Hematopoietic multipotent progenitor cell treated with erythropoietin and hydrocortisone succinate and interleukin-3 and kit ligand, for 6 days (in vitro differentiated cells): ENCODE measurements at places on chromosomes 1 and 21.

DNA sequence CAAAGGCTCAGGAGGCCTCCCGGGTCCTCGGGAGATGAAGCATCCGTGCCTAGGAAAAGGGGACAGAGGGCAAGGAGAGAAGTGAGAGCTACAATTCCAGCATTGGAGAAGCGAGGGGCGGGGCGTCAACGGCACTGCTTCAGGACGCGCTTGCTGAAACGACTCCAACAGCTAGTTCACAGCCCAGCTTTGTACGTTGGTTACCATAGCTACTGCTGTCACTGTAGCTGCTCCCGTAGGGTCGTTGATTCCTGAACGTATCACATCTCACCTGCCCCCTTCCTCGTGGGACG, 63.1 kb downstream of the TOR1AIP2 start:
- DNase-seq = no peak

- DNase-seq = no peak
These were observed 261.3 kb downstream of the DISC1 start for GRCh38 chr1:231887866-231888265.

- no peak for DNase-seq
These were observed 123.9 kb upstream of the TMPRSS2 start for GRCh38 chr21:41631564-41632461.

DNA sequence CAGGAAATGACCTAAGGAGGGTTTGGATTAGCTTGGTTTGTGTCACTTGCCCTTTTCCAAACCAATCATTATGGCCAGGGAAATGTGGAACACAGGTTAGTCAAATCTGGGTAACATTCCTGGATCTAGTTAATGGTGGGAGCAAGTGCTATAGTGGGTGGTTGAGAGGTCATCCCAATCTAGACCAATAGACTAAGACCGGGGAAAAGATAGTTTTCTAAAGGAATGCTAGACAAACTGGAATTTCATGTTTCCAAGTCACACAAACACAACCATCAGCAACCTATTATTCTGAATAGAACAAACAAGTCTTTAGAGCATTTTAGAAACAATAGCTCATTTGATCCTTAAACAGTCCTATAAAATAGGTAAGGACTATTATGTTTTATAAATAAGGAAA, 4.3 kb upstream of the MAN1A2 start:
- DNase-seq = no peak

DNA sequence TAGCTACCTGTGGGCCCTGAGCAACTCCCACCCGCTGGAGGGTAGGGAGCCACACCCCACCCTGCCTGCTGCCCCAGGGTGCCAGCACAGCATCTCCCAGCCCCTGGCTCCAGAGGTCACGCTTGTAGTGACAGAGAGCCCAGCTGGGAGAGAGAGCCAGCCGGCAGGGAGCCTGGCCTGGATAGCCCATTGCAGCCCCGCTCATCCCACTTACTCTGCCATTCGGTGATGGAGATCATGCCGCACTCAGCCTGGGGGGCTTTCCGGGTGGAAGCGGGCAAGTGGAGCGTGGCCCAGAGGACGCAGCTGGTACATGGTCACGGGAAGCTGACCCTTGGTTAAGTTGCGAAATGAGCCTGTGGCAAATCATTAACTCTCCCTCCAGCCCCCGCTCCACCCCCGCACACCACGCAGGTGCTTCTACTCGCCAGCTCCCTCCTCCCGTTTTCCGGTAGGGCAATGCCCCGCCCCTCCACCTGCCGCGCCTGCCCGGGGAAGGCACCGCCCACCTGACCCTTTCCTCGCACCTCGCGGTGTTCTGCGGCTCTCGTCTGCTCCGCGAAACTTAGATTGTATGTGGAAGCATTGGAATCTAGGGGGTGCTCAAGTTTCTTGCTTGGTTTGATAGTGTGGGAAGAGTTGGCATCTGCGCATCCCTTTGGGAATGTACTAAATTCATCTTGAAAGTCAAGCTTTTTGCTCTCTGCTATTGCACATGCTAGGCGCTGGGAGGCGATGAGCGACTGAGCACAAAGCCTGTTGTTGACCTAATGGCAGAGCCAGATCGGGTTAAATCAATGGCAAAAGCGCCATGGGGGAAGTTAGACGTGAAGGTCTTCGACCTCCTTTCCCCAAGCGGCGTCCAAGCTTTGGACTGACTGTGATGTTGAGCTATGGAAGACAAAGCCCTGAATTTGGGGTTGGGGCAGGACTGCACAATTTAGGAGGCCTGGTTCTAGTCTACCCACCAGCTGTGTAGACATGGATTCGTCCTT, at the start of gene GOLT1A:
GOLT1A (minus strand) TSS at position 321 of the 995 bp plus-strand sequence; CDS start at position 239, 82 bp downstream.
- DNase-seq = peak; percentile 83

DNA sequence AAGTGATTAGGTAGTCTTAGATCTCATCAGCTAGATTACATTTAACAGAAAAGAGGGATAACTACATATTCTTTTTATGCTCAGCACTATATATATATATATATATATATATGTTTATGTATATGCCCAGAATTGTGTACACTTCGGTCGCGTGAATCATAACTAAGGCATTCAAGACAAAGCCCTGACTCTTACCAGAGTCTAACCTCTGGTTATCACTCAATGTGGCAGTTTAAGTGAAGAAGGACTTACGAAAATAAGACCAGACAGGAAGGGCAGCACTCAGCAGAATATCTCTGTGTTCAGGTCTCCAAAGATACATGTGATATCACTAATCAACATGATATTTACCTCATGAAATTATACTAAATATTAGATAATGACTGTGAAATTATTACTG, 1326.7 kb downstream of the MRPL39 start:
- no peak for DNase-seq

DNA sequence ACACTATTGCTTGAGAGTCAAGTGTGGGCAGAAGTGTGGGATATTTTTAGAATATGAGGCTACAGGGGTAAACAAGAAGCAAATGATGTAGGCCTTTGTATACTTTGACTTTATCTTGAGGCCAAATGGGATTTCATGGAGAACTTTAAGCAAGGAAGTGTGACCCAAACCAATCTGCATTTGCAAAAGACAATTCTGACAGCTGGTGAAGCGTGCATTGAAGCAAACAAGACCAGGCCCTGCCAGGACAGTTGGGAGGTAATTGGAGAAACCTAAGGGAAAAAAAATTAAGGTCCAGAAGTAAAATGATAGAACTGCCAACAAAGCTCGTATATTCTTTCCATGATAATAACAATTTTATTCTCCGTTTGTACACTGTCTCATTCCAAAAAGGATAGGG, 168.3 kb downstream of the TM2D1 start:
- no peak for DNase-seq

GRCh38 chr21:36480618-36481017, 696 bp upstream of the CLDN14 start:
- no peak for DNase-seq

GRCh38 chr1:101238031-101238628, 1.3 kb downstream of the S1PR1 start:
- DNase-seq = no peak

DNA sequence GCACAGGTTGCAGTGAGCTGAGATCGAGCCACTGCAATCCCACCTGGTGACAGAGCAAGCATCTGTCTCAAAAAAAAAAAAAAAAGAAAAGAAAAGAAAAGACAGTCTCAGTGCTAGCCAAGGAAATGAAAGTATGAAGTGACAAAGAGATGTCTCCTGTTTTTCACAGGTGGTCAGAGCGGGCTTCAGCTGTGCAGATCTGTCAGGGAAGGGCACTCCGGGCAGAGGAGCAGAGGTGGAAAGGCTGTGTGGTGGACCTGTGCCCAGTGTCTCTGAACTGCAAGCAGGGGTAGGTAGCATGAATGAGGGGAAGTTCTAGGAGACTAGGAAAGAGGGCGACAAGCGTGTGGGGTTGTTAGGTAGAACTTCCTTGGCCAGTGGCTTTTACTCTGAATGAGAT, 67.5 kb downstream of the CD247 start:
- DNase-seq = no peak

- DNase-seq = peak; percentile 73
These were observed 114.1 kb downstream of the LHX4 start for GRCh38 chr1:180343921-180344769.

- DNase-seq = no peak
These were observed 200.4 kb downstream of the DNM3 start for GRCh38 chr1:172041742-172042141.

DNA sequence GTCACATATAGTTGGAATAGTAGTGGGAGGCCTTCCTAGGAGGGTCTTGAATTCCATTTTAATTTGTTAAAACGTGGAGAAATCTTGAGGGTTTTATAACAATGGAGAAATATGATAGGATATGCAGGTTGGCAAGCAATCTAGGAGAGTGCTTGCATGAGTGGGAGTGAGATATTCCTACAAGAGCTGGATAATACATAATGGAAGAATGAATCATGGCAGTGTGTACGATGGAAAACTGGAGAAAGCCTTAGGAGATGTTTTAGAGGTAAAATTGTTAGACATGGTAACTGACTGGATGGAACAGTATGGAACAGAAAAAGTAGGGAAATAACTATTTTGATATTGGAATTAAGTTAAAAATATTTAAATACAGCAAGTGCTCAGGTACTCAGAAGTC, 352.4 kb downstream of the PTBP2 start:
- no peak for DNase-seq

- no peak for DNase-seq
These were observed 36.0 kb downstream of the XCL2 start for GRCh38 chr1:168507828-168508227.

DNA sequence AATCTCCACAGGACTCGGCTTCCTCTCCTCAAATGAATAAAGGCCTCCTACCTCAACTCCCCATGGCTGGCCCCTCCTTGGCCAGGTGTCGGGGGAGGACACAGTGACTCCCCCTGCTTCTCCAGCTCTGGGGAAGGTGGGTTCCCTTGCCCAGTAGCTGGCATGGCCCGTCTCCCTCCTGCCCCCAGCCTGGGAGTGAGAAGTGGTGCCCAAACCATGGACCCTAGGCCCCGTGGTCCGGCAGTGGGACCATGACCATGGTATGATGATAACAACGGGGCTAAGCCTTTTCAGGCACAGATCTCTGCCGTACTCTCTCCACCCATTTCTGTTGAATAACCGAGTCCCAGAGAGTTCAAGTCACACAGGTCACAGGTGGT, 11.2 kb downstream of the PLA2G2F start:
- no peak for DNase-seq

DNA sequence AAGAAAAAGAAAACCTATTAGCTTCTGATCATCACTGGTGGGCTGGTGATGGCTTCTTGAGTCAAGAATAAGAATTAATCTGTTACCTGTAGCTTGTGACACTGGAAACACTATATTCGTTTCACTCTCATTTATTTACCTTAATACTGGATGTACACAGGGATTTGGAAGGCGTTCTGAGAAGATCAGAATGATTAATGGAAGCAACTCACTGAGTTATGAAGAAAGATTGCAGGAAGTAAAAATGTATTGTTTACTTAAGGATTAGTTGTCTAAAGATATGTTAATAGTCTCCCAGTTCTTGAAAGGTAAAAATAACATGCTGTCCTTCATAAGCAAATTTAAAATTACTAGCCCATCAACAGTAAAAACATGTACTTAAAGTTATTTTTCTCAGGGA, 644.9 kb upstream of the NCAM2 start:
- no peak for DNase-seq

DNA sequence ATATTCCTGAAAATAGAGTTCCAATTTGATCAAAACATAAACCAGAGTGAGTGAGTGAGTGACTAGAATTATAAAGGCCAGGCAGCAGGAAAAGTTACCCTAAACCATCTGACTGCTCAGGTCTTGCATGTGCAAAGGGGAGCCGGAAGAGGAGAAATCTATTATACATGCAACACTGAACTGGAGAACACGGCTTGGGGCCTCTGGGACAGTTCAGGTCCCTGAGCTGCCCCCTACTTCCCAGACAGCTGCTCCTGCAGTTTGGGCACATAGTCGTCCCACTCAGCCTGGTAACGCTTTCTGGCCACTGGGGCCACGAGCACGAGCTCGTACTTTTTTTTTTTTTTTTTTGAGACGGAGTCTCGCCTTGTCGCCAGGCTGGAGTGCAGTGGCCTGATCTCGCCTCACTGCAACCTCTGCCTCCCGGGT, 40.1 kb downstream of the PTPRC start:
- no peak for DNase-seq

DNA sequence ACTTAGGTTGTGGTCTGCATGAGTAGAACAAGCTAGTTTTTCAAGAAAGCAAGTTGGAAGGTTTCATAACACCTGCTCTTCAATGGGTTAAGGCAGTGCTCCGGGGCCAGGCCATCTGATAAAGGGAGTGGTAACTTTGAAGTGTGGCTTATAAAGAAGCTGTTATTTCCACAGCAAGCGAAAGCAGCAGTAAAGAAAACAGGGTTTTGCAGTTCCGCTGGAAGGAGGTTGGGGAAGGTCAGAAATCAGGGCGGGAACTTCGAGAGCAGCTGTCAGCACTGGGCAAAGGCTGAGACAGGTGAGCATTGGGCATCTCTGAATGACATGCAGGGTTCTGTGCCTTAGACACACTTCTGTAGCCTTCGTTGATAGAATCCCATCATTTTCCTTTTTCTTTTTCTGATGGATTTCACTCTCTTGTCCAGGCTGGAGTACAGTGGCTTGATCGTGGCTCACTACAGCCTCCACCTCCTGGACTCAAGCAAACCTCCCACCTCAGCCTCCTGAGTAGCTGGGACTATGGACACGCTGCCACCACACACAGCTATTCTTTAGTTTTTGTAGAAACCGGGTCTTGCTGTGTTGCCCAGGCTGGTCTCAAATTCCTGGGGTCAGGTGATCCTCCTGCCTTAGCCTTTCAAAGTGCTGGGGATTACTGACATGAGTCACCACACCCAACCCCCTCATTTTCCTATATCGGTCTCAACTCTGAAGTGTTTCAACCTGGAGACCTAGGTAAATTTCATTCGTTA, 20.5 kb downstream of the TMEM51 start:
- DNase-seq = peak; percentile 29

GRCh38 chr1:215079456-215079855, 3.1 kb upstream of the KCNK2 start:
- no peak for DNase-seq

GRCh38 chr21:32993894-32994293, 31.8 kb upstream of the OLIG2 start:
- DNase-seq = no peak

DNA sequence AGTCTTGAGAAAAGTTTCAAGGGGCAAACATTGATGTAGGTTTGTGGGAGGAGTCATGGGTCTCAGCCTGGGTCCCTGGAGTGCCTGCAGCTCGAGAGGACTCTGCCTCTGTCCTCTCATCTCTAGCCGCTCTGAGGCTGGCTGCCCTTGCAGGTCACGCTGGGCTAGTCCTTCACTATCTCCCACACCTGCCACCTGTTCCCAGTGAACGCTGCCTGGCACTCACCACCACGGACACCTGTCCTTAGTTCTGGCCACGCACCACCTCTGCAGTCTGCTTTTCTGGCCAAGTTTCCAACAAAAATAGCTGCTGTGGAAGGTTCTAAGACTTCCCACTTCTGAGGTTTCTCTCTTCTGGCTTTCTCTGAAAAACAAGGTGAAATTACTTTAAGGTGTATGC, 52.5 kb downstream of the SH3BGR start:
- DNase-seq = no peak
